Stimulated activated CD8-positive, alpha-beta memory T cell treated with anti-CD3 and anti-CD28 coated beads, Interleukin-15, amount 100 ng/mL, for 4 hours (primary cell): ENCODE measurements at places on chromosomes 6 and 20.

DNA sequence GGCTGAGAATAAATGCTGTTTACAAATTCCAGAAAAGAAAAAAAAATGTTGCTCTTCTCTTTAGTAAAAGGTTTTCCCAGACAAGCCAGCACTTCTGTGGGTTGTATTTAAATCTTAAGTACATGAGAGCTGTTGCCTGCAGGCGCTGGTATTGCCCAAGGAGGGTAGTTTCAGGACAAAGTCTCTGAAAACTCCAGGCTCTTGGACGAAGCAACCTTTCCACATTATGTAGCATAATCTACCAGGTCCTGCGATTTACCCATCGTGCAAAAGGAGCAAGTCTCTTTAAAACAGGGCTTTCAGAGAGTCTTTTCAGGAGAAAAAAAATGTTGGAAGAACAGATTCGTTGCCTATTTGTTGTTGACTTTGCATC is 65.6 kb downstream of the PLG start:
- no peak for DNase-seq

GRCh38 chr20:24465730-24466129 is 3.7 kb upstream of the SYNDIG1 start:
- no peak for DNase-seq

DNA sequence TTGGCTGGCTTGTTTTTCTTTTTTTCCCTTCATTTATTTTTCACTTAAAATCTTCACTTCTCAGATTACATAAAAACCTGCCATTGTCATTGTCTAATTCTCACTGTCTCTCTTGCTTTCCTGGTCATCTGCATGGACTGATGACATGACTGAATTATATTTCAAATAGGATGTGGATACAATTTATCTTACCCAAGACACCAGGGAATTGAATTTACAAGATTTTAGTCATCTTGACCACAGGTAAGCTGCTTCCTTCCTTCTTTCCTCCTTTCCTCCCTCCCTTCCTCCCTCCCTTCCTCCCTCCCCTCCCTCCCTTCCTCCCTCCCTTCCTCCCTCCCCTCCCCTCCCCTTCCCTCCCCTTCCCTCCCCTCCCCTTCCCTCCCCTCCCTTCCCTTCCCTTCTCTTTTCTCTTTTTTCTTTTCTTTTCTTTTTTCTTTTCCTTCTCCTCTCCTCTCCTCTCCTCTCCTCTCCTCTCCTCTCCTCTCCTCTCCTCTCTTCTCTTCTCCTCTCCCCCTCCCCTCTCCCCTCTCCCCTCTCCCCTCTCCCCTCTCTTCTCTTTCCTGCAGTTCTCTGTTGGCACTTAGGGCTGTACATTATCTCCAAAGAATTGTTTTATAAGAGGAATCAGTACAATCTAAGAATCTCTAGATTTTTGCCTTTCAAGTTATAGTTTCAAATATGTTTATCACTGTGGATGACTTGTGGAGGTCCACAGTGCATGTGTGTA is 171.5 kb downstream of the CARMIL1 start:
- DNase-seq = no peak

DNA sequence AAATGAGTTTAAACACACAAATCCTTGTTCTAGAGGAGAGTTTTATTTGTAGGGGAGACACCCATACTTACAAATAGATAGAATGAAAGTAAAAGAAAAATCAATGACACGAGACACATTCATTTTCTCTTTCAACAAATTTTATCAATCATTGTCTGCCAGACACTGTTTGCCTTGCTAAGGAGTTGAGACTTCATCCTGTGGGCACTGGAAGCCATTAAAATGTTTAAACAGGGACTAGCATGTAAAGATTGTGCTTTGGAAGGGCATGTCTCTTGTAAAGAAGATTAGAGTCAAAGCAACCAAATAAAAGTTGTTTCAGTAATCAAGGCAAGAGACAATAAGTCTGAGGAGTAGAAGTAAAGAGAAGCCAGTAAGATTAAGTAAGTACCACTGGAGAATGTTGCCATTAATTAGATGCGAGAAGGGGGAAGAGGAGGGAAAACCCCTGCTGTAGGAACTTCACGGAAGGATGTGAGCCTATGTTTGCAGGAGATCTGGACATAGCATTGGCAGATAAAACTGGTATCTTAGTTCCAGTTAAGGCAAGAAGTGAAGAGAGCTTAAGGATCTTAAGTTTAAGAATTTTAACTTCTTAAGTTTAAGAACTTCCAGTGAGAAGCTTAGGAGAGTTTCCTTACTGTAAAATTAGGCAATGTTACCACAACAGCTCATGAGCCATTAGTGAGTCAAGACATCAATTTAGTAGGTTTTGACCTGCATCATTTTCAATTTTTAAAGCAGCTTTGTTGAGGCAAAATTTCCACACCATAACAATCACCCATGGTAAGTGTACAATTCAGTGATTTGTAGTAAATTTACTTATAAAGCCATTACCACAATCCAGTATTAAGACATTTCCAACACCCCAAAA is 117.0 kb upstream of the UST start:
- no peak for DNase-seq

- no peak for DNase-seq
These were observed 91.7 kb downstream of the RNF182 start for GRCh38 chr6:14016432-14016831.

GRCh38 chr20:2103461-2104153 is 2.0 kb downstream of the STK35 start:
- DNase-seq = no peak

- DNase-seq = peak; percentile 58
These were observed 22.7 kb downstream of the HLA-A start for GRCh38 chr6:29964887-29965562.

DNA sequence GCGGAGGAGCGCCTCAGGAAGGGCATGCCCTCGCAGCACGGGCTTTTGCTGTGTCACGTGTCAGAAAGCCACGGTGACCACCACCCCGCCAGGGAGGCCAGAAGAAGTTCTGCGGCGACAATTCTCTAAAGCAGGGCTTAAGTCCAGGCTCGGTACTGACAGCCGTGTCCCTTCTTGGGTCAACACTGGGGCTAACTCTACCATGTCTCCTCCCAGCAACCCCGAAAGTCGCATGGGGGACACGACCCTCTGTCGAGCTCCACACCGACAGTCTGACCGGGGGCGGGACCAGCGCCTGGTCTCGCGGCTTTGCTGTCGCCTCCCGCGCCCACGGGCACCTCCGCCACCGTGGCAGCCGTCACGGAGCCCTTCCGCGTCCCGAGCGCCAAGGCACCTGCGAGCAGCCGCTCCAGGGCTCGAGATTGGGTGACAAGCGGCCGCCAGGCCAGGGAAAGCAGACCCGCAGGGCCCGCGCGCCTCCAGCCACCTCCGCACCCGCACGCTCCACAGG is 534 bp downstream of the NANP start:
- DNase-seq = no peak

DNA sequence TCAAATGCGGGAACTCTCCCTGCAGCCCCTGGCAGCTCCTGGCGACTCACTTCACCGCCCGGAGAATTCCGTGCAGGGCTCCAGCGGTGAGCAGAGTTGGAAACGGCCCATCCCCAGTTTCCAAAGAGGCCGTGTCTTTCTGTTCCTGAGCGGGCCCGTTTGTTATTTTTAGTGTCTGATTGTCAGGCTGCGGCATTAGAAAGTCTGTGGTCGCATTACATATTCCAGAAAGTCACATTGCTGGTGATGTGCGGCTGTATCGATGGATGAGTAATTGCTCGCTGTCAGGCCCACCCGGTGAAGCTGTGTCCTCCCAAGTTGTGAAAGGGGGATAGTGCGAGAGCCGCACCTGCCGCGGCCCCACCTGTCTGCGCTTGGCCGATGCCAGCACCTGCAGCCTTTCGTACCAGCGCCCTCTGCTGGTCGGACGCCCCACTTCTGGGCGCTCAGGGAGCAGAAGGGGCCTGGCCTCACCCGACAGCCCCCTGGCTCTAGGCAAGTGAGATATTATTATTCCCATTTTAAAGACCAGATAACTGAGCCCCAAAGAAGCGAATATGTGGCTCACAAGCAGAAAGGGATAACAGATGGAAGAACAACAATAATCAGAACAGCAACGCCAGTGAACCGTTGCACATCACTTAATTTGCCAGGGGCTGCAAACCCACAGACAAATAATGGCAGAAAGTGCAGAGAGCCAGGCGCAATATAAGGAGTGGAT is 244.9 kb downstream of the TSHZ2 start:
- DNase-seq = peak; percentile 32

- DNase-seq = no peak
These were observed 120.0 kb downstream of the CEBPB start for GRCh38 chr20:50310673-50311051.

DNA sequence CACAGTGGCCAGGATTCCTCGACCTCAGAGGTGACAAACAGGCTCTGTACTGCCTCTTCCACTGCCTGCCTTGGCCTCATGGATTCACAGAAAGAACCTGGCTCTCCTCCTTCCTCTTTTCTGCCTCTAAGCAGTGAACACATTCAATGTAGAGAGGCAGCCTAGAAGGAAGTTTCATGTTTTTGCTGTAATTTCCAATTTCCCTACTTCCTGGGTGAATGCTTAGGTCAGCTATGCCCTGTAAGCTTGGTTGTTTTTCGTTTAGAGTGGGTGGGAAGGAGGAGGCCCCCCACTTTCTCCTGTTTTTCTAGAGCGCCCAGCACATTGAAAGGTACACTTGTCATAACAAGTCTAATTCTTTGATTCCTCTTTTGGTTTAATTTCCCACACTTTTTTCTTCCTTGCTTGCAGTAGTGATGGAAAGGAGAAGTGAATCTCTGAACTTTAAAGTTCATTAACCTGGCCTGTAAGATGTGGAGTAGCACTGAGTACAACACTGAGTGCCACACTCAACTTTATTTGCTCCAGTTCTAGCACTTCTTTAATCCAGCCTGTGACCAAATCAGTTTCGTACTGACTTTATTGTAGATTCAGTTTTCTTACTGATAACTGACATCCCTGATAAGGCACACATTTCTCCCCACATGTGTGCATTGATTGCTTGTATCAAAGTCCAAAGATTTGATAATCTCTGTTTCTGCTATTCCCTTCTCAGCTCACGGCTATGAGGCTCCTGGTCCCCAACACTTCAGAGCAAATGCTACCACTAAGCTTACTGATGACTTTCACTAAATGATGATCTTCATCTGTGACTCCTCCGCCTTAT is 100.0 kb upstream of the MAN1A1 start:
- no peak for DNase-seq

DNA sequence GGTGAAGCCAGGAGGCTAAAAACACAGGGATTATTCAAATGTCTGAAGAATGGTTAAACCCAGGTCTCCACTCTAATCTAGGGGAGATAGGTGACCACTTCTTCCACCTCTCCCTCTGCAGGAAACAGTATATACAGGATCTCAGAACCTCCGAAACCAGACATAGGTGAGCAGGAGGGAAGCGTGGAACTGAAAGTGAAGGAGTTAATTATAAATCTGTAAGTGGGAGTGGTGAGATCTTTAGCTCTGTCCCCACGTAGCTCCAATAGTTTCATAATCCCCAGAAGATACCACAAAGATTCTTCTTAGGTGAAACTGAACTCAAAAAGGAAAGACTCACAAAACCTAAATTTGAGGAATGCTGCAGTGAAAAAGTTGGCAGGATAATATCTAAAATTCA is 76.8 kb downstream of the THEMIS start:
- no peak for DNase-seq

DNA sequence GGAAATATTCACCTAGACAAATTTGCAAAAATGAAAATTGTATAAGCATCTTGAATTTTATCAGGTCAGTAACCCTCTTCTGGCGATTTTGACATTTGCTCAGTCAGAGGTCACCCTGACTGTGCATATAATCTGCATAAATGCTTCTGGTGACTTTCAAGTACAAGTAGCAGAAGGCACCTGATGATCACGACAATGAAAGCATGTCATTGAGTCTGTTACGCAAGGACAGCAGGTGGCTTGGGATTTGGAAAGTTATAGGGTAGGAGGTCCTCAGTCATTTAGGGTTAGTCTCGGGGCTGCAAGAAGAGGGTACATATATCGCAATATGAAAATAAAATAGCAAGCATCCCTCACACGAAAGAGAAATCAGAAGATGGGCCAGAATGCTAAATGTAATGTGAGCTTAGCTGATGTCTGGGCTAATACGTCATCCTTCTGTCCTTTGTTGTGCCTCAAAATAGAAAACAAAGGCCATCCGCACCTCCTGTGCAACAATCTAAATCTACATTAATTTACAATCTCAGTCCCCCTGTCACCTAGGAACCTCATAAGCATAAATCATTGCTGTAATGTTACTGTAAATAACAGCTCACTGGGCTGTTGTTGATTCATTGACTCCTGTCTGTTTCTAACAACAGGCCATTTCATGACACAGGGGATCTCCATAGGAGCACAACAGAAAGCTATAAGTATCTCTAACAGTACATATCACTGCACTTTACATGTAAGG is 155.2 kb upstream of the RSPO3 start:
- no peak for DNase-seq

DNA sequence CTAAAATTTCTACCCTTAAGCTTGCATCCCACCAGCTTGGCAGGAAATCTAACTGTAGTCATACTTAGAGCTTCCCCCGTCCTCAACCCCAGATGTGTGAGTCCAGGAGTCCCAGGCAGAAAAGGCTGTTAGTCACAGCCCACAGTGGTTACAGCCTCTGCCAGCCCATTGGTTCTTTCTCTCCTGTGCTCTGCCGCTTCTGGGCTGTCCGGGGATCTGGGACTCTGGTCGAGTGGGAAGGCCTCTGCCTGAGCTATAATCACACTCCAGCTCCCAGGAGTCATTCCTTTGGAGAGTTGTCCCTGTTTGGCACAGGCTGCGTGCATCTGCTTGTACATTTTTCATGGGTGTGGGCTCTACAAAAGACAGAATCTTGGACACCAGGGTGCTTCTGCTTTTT is 45.6 kb upstream of the FYN start:
- DNase-seq = no peak

DNA sequence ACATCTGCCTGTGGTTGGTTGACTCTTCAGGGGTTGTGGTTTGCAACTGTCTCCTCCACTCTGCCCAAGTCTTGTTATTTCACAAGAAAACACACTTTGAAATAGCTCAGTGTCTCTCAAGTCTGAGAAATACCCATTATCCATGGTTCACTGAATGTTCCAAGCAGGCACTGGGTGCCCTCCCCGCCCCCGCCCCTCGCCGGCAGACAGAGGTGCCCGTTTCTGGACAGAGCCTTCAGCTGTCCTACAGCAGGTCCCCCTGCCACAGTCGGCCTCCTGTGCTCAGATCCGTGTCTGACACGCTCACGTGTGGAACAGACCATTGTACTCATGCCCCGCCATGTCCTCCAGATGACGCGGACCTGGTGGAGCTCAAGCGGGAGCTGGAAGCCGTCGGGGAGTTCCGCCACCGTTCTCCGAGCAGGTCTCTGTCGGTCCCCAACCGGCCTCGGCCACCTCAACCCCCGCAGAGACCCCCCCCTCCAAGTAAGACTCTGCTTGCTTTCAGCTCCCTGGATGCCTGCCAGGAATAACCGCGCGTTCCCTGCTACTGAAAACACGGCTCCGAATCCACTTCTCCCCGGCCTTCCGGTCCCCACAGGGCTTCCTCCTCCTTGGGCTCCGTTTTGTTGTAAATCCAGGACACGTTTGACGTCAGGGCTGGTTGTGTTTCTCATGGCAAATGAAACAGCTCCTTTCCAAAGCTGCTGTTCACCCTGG is 81.4 kb downstream of the SERAC1 start:
- no peak for DNase-seq

GRCh38 chr20:42183147-42183546 is 565.0 kb upstream of the CHD6 start:
- DNase-seq = no peak
